GM18507 (cell line): ENCODE measurements at places on chromosomes 4 and X.

- no peak for DNase-seq
These were observed 208.1 kb upstream of the IL1RAPL1 start for GRCh38 chrX:28379103-28379502.

DNA sequence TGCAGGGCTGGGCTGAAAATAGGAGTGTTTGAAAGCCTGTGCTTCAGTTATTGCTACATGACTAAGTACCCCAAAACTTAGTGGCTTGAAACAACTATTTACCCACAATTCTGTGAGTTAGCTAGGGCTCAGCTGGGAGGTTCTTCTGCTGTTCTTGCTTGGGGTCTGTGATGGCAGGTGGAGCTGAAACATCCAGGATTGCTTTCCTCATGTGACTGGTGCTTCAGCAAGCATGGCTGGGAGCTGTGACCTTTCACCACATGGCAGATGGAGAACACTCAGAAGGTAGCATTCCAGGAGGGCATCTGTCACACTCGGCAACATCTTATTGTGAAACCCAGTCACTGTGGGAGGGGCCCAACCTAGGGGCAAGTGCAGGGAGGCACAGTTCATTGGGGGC, 57.0 kb upstream of the TBC1D14 start:
- DNase-seq, result no peak

DNA sequence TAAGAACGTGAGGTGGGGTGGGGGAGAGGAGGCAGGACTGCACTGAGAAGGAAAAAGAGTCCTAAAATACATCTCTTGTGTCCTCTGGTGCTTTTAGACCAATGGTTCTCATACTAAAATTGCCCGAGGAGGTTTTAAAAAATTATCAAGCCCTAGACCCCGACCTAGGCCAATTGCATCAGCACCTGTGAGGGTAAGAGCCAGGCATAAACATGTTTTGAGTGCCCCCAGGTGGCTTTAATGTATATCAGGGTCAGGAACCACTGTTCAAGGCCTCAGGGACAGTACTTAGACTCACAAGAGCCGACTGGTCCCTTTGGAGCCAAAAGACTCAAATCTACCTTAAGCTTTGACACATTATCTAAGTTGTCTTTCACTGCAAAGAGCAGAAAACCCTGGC, 37.5 kb upstream of the TMEM150C start:
- DNase-seq, result no peak

GRCh38 chrX:12894074-12895030, 12.1 kb upstream of the TLR8 start:
- no peak for DNase-seq

- DNase-seq, result no peak
These were observed 9.8 kb upstream of the CXXC4 start for GRCh38 chr4:104504536-104504935.

GRCh38 chr4:37675587-37676290, 10.4 kb downstream of the RELL1 start:
- no peak for DNase-seq

- no peak for DNase-seq
These were observed 18.7 kb upstream of the MAP7D3 start for GRCh38 chrX:136269921-136270320.

- no peak for DNase-seq
These were observed 28.7 kb downstream of the DOK7 start for GRCh38 chr4:3491681-3492405.

DNA sequence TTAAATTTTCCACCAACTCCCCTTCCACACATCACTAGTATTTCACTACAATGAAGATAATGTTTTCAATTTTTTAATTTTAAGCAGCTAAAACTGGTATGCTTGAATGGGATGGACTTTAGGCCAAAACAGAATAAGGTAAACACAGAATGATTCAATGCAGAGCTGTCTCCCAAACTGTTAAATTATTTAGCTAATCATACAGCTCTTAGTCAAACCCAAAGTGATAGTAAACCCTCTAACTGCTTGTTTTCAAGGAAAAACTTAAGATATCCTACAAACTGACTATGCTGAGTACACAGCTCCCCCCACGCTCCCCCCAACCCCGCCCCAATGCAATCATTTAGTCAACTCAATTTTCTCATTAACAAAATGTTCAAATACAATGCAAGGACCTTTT, 30.2 kb downstream of the CNOT6L start:
- no peak for DNase-seq

GRCh38 chrX:128408842-128409241, 356.6 kb upstream of the ACTRT1 start:
- no peak for DNase-seq

GRCh38 chr4:138320831-138321230, 78.7 kb upstream of the SLC7A11 start:
- no peak for DNase-seq

- DNase-seq, result no peak
These were observed 10.9 kb downstream of the GAB1 start for GRCh38 chr4:143347484-143348111.

GRCh38 chr4:159549098-159549518, 446.2 kb downstream of the RAPGEF2 start:
- DNase-seq, result no peak

GRCh38 chr4:95272797-95273196, 276.0 kb downstream of the UNC5C start:
- no peak for DNase-seq

DNA sequence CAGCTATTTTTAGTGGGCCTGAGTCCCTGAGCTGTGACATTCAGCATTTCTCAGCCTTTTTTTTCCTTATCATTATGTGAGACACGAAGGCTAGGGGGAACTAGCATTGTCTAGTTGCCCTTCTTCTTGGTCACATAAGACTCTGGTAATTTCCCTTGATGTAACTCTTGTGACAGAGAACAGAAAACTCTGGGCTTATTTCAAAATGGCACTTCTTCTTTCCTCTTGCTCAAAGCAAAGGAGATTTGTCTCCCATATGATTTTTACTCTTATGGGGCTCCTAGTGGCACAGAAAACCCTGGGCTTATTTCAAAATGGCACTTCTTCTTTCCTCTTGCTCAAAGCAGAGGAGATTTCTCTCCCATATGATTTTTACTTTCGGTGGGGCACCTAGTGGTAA, 14.7 kb downstream of the ATXN3L start:
- DNase-seq, result no peak

DNA sequence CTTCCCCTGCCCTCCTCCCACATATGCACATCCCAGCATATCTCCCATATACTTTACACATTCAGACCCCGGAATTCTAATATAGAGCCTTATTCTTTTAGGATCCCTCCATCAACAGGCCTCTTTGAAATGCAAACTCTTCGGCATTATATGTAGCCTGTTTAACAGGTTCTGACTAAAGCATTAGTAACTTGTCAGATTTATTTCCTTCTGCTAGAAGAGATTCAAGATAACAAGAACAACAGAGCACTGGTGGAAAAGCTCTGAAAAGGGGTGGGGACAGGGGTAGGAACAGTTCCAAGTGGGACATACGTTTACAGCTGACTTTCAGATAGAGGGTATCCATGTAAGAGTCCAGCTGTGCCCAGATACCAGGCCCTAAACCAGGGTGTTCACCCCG, 31.7 kb upstream of the PRPS1 start:
- DNase-seq, result no peak

DNA sequence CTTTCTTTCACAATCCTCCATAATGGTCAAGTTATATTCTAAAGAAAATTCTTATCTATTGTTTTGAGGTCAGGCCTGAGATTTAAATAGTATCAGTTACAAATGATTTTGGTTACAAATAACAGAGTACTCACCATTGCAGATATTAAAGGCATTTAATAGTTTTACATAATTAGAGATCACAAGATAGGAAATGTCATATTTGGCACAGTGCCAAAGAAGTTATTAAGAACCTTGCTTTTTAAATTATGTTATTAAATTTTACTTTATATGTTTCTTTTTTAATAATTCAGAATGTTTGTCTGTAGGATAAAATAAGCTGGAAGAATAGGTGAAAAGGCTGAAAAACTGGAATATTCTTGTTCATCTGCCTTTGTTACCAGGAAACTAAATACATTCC, 1174.7 kb downstream of the PCDH18 start:
- DNase-seq, result no peak

- DNase-seq, result no peak
These were observed 51.4 kb upstream of the GABRE start for GRCh38 chrX:152025656-152026440.

- DNase-seq, result no peak
These were observed 6.5 kb downstream of the RGS12 start for GRCh38 chr4:3299122-3299975.

- no peak for DNase-seq
These were observed 85.1 kb upstream of the SMAD1 start for GRCh38 chr4:145396581-145396980.
